Anterior cingulate cortex (tissue), 58 donors: ENCODE measurements at places on chromosomes 3 and 15.

GRCh38 chr15:71686221-71687050 is 123.9 kb upstream of the NR2E3 start:
- DNase-seq: no peak

DNA sequence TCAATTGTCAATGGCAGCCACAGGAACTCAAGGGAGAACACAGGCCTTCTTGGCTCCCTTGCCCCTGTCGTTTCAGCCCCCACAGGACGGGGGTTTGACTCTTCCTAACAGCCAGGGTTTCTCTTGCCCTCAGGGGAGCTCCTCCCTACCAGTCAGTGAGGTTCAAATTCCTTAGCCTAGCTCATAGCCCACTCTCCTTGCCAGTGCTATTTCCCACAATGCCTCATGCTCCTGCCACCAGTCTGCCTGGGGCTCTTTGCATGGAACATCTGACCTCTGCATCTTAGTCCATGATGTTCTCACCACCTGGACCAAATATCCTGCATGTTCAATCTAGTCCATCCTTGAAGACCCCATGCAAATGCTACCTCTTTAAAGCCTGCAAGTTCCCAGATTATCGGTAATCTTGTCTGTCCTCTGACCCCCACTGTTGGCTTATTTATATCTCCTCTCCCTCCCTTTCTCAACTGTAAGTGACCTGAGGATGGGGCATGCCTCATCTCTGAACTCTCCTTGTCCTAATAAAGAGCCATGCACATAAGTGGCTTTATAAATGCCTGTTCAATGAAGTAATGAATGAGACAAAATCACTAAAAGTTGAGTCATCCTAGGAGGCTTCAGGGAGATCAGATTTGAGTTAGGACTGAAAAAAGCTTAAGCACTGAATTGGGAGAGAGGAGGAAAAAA is 78.0 kb downstream of the MYO1E start:
- DNase-seq: no peak

DNA sequence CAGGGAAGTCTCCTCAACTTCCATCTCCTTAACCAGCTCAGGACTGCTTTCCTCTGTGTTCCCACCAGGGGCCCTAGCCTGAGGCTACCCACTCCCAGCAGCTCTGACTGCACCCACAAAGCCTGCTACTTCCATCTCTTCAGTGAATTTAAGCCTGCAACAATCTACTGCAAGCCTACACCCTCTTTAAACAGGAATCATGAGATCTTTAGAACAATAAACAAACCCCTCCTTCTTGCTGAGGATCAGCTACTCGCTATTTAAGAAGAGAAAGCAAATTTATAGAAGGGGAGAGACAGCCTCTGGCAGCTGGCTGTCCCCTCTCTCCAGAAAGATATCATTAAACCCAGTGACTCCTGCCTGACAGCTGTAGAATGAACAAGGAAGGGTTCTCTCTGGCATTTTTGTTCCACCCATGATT is 51.9 kb downstream of the ARHGAP31 start:
- no peak for DNase-seq

- no peak for DNase-seq
Observed at GRCh38 chr15:83053151-83053550, 13.9 kb downstream of the BTBD1 start.

DNA sequence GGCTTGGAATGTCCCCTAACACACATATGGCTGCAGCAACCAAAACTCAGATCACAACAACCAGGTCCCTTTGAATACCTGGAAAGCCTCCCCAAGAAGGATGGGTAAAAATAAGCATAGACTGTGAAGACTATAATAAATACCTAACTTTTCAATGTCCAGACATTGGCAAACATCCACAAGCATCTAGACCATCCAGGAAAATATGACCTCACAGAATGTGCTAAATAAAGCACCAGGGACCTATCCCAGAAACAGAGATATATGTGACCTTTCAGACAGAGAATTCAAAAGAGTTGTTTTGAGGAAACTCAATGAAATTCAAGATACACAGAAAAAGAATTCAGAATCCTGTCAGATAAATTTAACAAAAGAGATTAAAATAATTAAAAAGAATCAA is 109.2 kb downstream of the NEDD4 start:
- DNase-seq: no peak

GRCh38 chr15:30962659-30963058 is 28.8 kb downstream of the MTMR10 start:
- no peak for DNase-seq

DNA sequence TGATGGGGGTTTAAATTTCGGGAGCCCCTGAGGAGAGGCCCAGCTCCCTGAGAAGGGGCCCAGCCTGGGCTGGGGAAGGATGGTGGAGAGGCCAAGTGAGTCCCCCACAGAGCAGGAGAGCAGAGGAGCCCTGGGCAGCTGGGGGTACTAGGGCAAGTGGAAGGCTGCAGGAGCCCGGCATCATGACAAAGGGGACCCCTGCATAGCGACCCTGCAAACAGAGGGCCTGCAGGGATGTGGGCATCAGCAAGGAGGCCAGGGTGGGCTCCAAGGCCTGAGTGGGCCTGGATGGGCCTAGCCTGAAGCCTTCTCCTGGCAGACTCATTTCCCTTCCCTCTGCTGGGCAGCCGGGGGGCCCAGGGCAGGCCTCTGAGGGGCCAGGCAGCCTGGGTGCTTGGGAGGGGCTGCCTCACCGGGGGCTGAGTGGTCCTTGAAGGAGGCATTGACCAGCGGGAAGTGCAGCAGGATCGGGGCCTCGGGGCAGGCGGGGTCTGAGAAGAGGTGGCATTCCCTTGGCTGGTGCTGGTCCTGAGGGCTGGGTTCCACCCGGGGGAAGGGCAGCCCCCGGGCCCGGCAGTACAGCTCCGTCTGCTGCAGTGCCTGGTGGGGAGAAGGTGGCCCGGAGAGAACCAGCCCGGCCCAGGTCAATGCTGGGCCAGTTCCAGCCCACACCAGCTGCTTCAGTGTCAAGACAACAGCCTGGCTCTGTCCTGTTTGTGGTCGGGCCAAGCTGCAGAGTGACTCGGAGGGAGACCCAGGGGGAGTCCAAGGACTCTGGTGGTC is 24.7 kb downstream of the PLA2G4D start:
- no peak for DNase-seq

- DNase-seq: no peak
Observed at GRCh38 chr3:160278210-160278609, 53.0 kb downstream of the C3orf80 start.

DNA sequence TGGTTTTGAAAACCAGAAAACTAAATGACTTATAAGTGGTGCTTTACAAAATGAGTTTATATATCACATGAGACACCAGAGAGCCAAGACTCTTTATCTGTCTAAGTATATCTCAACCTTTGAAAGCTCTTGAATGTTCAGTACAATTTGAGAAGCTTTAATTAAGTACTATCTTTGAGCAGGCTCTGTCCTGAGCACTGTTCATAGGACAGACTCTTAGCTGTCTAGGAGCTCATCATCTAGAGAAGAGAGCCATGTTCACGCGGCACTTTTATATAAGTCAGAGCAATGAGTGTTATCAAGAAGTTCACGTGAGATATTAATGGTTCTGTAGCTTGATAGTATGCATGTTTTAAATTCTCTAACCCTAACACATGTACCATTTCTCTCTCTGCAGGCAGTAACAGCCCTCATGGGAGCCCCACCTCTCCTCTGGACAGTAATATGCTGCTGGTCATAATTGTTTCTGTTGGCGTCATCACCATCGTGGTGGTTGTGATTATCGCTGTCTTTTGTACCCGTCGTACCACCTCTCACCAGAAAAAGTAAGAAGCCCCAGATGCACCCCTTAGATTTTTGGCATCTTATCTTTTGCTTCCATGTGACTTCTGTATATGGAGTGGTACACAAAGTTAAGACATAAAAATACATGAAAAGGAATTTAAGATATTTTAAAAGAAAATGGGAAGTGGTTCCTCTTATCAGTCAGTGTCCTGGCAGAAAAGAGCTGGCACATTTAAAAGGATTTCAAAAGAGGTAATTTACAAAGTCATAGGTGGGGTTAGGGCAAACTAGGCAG is 86.0 kb downstream of the HCN4 start:
- DNase-seq: no peak

GRCh38 chr3:157830556-157831236 is 275.5 kb downstream of the SHOX2 start:
- DNase-seq: no peak

DNA sequence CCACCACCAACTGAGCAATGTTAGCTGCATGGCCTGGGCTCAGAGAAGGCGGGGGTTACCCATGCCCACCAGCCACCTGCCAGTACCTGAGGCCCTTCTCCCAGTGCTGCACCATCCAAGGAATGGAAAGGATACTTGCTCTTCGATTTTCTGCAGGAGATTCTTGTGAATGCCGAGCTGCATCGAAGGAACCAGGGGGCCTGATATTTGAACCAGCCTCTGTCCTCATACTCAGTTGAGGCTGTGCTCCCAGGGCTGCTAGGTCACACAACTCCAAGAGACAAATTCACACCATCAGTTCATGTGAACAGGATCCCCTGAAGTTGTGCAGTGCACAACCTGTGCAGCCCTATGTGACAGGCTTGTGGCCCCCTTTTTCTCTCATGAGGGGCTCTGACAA is 18.0 kb downstream of the PLA2G4F start:
- no peak for DNase-seq

- no peak for DNase-seq
Observed at GRCh38 chr3:38383156-38383875, 36.7 kb downstream of the XYLB start.

DNA sequence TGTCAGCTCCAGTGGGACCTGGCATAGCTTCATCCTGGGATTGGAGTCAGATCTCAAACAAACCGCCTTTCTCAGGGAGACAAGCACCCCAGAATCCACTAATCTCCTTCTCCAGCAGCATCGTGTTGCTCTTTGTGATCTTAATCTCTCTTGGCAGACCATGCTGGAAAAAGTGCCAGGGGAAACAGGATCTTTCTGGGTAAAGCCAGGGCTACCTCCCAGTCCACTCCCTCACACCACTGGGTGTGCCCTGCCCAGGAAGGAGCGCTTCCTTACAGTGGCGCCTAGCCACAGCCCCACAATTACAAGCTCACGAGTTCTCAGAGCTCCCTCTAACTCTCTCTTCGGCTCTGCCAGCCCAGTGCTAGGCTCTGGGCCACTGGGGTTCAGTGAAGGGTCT is 32.2 kb downstream of the RPLP1 start:
- no peak for DNase-seq

- DNase-seq: no peak
Observed at GRCh38 chr15:98139337-98139736, 178.8 kb downstream of the ARRDC4 start.

GRCh38 chr3:122217901-122218300 is 34.4 kb downstream of the CASR start:
- no peak for DNase-seq

- no peak for DNase-seq
Observed at GRCh38 chr3:114035896-114036295, 20.4 kb downstream of the CCDC191 start.

- DNase-seq: no peak
Observed at GRCh38 chr3:22627993-22628499, 575.1 kb upstream of the UBE2E2 start.

DNA sequence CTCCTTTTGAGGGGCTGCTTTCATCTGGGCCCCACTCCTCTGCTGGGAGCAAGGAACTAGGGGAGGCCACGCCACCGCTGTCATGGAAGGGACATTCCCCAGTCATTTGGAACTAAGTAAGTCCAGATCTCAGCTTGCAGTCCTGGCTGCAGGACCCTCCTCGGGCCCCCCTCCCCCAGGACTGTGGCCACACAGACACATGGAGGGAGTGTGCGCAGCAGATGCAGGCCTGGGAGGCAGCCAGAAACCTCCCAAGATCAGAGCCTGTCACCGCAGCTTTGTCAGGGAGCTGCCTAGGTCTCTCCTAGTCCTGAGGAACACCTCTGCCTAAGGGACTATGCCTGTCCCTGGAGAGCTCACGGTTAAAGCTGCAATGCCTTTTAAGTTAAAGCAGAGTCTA is 7.3 kb upstream of the SEMA3F start:
- no peak for DNase-seq

DNA sequence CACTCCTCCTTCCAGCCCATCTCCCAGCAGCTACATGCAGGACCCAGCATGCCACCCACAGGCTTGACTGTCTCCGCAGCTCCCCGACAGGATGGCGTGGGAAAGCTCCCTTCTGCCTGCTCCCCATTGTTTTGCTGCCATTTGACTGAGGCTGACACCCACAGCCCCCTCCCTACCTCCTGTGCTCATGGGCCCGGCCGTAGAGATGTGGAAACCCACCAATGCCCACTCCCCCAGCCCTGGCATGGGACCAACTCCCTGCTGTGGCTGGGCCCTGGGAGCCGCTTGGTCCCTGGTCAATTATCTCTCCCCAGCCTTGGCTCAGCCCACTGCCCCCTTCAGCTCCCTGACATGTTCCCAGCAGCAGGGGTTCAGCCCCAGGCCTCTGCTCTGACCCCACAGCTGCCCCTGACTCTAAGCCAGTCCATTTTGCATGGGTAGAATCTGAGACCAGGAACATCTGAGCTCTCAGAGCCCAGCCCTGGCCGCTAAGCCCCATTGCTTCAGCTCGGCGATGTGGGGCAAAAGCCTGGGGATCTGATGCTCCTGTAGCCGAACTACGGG is 8.2 kb downstream of the C3orf22 start:
- no peak for DNase-seq

- no peak for DNase-seq
Observed at GRCh38 chr3:64457811-64458210, 230.0 kb downstream of the ADAMTS9 start.

DNA sequence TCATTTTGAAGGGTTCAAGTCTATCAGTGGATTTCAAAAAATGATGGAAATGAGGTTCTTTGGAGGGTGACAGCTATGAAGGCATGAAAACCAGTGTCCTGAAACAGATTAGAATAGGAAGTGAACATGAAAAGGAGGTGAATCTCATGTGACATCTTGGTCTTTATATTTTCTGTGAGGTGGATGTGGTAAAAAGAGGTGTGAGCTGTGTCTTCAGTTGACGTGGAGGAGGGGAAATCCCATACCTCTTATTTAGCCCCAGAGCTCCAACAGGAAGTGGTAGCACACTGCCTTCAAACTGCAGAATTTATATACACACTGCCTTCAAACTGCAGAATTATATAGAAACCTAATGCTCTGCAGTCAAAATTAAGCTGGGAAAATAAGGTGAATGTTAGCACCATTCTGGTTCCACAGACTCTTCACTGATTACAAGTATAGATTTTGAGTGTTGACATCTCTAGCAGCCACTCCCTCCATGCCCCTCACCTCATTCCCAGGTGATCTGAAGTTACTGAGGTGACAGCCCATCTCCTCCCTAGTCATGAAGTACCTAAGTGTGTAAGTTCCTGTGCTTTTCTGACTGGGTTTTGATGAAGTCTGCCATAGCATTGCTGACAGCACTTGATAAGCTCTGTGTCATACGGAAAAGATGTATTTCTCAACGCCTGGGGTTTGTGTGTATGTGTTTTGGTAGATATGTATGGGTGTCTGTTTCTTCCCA is 2.7 kb downstream of the RAB8B start:
- DNase-seq: no peak
